ENCODE measurements at places on chromosomes 11 and 22.

GRCh38 chr11:104734998-104735397 lies 163.3 kb downstream of the CASP12 start:
- no peak for DNase-seq

- DNase-seq: no peak
These were observed 80.8 kb downstream of the FBLN1 start for GRCh38 chr22:45583504-45583903.

GRCh38 chr22:39525658-39525975 lies 5.3 kb downstream of the ATF4 start:
- DNase-seq: no peak

- no peak for DNase-seq
These were observed 89.5 kb downstream of the CELSR1 start for GRCh38 chr22:46447906-46448305.

DNA sequence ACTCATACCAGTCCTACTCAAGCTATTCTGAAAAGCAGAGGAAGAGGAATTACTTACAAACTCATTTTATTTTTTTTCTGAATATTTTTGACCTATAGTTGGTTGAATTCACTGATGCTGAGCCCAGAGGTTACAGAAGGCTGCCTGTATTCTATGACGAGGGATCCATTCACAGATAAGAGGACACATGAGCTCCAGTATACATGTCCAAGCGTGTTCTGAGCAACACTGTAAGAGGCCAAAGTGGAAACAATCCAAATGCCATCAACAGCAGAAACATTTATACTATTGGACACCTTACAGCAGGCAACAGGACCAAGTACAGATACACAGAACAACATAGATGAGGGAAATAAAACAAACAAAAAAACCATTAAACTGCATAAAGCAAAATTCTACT lies 10.3 kb downstream of the KDM4E start:
- DNase-seq: peak; percentile 76

GRCh38 chr11:84675396-84676025 lies 951.6 kb downstream of the DLG2 start:
- DNase-seq: no peak

DNA sequence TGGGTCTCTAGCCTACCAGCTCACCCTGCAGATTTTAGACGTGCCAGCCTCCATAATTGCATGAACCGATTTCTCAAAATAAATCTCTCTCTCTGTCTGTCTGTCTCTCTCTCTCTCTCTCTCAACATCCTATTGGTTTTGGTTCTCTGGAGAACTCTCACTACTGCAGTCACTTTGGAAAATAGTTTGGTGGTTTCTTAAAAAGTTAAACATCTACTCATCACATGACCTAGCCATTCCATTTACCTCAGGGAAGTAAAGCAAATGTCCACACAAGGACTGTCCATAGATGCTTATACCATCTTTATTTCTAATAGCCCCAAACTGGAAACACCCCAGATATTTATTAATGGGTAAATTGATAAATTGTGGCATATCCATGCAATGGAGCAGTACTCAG lies 119.5 kb downstream of the SNX19 start:
- DNase-seq: no peak

Measured in DMS79 (cell line).